Right atrium auricular region (tissue), 2 donors: ENCODE measurements at places on chromosomes 3 and 15.
A peak's percentile ranks its signal among the peaks of the same experiment; 100 is the strongest.

- DNase-seq: no peak
Measured at GRCh38 chr3:185824051-185825005, 514 bp downstream of the IGF2BP2 start.

- DNase-seq: no peak
Measured at GRCh38 chr3:172869368-172869771, 118.8 kb downstream of the ECT2 start.

GRCh38 chr3:145798696-145799537, 362.1 kb downstream of the PLOD2 start:
- no peak for DNase-seq

GRCh38 chr3:38001456-38002081, 11.0 kb downstream of the VILL start:
- DNase-seq: no peak

DNA sequence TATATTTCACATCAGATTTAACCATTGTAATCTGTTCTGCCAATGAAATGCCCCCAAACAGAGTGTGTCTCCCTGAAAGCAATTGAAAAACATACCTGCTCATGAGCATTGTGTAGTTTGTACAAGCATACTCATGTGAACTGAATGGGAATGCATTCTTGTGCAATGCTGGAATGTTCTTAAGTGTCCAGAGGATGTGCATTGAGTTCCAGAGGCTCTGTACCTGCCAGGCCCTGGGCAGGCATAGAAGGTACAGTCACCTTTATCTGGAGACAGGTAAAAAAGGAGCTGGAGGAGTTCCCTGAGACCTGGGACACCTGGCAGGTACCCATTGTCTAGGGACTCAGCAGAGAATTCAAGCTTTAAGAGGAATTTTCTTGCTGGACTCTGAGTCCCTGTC, 2.8 kb downstream of the MRAS start:
- DNase-seq: no peak

DNA sequence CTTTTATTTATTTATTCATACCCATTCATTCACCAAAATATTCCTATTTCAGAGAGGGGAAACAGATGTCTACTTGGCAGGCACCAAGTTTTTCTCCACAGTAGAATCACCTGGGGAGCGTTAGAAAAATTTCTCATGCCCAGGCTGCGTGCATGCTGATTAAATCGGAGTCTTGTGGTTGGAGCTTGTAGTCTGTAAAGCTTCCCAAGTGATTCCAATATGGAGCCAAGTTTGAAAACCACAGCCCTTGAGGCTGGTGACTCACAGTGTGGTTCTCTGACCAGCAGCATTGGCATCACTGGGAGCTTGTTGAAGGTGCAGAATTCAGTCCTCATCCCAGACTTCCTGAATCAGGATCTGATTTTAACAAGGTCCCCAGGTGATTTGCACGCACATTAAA, 49.7 kb downstream of the PDHB start:
- no peak for DNase-seq

DNA sequence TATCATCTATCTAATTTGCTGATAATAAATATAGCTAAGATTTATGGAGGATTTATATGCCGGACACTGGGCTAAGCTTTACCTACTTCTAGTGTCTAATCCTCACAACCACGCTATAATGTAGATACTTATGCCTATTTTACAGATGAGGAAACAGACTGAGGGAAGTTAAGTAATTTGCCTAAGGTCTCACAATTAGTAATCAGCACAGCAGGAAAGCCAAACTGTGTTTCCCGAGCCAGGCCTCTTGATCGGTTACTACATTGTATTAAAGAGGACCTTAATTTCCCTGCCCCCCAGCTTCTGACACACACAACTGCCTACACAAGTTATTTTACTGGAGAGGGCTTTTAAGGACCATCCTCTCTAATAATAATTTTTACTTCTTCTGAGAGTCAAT, 40.9 kb downstream of the ONECUT1 start:
- DNase-seq: no peak

GRCh38 chr3:38843898-38844297, 27.9 kb upstream of the SCN10A start:
- no peak for DNase-seq

DNA sequence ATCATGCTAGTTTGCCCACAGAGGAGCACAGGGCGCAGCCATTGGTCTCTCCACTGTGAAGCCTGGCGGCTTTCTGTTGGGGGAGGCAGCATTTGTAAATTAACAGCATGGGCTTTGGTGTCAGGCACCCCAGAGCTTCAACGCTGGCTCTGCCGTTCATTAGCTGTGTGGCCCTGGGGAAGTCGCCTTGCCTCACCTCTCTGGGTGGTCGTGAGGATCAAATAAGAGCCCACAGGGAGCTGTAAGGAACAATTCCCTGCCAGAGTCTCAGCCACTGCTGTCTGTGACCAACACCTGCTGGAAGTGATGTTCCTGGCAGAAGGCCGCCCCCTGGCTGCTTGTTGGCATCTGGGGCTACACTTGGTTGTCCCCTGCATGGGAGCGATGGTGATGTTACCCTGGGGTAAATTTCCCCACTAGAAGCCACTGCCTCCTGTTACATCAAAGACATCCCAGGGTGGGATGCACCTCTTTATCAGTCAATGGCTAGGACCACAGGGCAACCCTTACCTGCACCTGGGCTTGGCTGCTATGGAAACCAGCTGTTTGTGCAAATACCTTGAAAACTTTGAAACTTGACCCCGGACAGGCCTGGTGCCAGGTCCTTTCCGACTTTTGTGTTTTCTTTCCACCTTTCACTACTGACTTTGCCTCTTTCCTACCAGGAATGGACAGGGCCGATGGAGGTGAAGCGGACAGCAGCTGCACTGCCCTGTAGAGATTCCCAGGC, 36.9 kb downstream of the DNASE1L3 start:
- no peak for DNase-seq

DNA sequence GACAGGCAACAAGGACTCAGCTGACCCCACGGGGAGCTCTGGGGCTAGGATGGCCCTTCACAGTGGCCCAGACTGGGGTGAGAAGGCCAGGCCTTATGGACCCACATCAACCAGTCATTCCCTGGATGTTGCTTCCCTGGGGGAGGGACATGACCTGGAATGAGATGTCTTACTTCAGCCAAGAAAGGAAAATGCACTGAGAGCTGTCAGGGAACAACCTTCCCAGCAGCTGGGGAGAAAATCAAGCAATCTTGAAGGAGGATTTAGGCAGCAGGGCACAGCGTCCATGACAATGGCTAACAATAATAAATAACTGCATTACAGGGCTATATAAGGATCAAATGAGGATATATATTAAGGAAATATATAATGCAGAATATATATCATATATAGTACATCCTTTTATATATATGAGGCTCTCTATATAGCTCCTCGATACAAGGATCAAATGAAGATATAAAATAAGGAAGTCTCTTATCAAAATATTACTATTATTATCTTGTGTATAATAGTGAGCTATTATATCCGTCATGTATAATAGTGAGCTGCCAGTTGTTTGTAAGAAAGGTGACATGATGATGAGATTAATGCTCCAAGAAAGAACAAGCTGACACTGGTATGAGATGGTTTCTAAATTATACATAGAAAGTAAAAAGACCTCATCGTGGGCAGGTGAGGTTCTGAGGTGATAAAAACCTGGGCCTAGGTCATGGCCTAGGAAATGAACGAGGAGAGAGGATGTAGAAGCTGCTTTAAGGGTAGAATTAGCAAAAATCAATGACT, 117.8 kb upstream of the LIPC start:
- no peak for DNase-seq

DNA sequence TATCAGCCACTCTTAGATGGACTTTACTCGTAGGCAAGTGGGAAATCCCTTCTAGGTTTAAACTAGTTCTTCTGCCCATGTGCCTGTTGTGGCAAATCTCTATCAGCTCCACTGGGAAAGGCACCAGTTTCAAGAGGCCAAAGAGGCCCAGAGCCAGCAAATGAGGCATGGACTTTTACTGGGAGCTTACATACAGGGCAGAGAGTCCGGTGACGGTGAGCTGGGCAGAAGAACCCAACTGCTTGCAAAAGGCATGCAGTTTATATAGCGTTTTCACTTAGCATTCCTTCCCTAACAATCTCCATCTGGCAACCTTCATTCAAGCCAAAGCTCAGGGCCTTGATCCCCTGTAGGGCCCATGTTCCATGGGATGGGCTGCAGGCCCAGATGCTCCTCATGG, 93.0 kb upstream of the C3orf80 start:
- DNase-seq: no peak

GRCh38 chr3:170499562-170500156, 81.0 kb downstream of the CLDN11 start:
- no peak for DNase-seq

- DNase-seq: no peak
Measured at GRCh38 chr3:175619369-175619768, 760.2 kb downstream of the NAALADL2 start.

DNA sequence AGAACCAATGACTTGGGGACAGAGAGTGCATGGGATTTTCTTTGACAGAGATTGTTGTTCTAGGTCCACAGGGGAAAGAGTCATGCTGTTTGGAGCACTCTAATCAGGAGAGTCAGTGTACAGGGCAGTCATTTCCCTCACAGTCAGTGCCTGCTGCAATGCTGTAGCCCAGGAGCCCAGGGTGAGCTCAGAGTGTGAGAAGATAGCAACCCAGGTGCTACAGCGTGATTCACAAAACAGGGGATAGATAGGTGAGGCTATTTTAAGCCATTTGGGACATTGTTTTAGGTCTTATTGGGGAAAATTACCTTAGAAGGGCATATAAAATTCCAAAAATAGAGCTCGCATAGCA, 37.3 kb downstream of the LNP1 start:
- no peak for DNase-seq

- DNase-seq: no peak
Measured at GRCh38 chr3:154936196-154936595, 143.9 kb upstream of the MME start.

- DNase-seq: peak; percentile 81
Measured at GRCh38 chr3:61894988-61895935, 333.9 kb downstream of the PTPRG start.

GRCh38 chr3:180181387-180181786, 144.7 kb upstream of the PEX5L start:
- DNase-seq: no peak

DNA sequence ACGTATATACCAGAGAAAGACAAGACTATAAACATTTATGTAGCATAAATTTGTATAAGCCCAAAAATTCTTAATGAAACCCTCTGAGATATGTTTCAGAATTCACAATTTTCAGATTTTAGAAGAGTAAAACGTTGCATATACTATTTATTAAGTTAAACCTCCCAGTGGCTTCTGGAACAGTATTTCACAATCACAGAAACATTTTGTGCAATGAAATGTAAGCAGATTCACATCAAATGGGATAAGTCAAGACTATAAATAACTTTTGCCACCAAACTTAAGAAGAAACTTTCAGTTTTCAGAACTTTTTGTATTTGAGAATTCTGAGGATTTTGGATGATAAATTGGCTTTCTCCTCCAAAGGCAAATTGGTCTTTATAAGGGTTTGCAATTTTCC, 9.2 kb downstream of the SLTM start:
- no peak for DNase-seq

- no peak for DNase-seq
Measured at GRCh38 chr15:57865294-57865693, 158.8 kb downstream of the POLR2M start.

GRCh38 chr15:74278207-74278606, 42.1 kb downstream of the CCDC33 start:
- DNase-seq: no peak

- DNase-seq: no peak
Measured at GRCh38 chr15:39909007-39909406, 11.1 kb downstream of the GPR176 start.

DNA sequence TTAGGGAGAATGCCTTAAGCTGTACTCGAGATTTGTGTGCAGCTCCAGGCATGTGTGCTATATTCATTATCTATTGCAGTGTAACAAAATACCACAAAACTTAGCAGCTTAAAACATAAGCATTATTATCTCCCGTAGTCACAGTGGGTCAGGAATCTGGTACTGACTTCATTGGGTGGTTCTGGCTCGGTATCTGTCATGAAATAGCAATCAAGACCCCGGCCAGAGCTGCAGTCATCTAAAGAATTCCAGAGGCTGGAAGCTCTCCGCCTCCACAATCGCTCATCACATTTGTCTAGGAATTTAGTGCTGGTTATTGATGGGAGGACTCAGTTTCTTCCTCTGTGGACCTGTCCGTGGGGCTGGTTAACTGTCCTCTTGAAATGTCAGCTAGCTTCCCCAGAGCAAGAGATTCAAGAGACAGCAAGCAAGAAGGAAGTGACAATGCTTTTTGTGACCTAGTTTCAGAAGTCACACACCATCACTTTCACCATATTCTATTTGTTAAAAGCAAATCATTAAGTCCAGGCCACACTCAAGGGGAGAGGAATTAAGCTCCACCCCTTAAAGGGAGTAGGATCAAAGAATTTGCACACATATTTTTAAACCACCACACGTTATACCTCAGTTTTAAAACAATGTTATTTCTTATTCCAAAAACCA, 76.1 kb downstream of the TOP2B start:
- DNase-seq: no peak

GRCh38 chr3:72903004-72903403, 15.2 kb downstream of the GXYLT2 start:
- no peak for DNase-seq

- DNase-seq: no peak
Measured at GRCh38 chr15:68682330-68682729, 103.5 kb downstream of the CORO2B start.

- no peak for DNase-seq
Measured at GRCh38 chr15:41980654-41981323, 8.4 kb upstream of the EHD4 start.

DNA sequence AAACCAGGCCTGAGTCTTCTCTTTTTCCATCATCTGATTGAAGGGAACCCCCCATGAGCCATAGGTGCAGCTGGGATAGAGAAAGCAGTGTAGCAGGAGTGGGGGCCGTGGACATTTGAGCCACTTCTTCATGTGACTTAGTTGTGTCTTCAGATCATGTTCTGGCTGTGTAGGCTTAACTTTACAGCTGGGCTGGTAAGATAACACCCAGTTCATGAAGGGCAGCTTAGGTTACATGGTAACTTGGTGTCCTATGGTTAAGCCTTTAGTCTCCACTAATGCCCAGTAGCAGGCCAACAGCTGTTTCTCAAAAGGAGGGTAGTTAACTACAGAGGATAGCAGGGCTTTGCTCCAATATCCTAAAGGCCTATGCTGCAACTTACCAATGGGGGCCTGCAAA, 11.4 kb upstream of the SNRPN start:
- no peak for DNase-seq

DNA sequence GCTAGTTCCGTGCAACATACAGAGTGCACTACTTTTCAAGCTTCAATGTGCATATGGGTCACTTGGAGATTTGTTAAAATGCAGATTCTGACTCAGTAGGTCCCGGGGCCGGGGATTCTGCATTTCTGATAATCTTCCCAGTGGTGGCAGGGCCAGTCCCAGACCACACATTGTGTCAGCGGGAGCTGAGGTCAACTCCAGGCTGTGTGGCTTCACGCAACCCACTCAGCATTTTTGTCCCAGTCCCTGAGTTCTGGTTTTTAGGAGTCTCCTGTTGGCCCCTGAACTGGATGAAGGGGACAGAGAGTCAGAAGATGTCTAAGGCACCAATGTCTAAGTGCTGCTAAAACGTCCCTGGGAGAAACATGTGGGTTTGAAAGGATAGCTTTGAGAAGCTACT, 26.1 kb upstream of the CCDC174 start:
- no peak for DNase-seq

GRCh38 chr3:169458752-169459151, 204.8 kb downstream of the MECOM start:
- no peak for DNase-seq

GRCh38 chr3:12659316-12660015, 4.5 kb downstream of the RAF1 start:
- DNase-seq: no peak

- DNase-seq: no peak
Measured at GRCh38 chr3:173770011-173770410, 372.5 kb downstream of the NLGN1 start.

- no peak for DNase-seq
Measured at GRCh38 chr15:55703873-55704301, 39.1 kb downstream of the PRTG start.
